ENCODE measurements at places on chromosomes 1 and 21. TPM values are rescaled to one million over a fixed set of nuclear protein-coding genes. Genes with fewer than 3 reads are reported as not detected.

CFHR4 gene
- not detected for total RNA-seq

VANGL1 gene
- 9.5 TPM for total RNA-seq

DNA sequence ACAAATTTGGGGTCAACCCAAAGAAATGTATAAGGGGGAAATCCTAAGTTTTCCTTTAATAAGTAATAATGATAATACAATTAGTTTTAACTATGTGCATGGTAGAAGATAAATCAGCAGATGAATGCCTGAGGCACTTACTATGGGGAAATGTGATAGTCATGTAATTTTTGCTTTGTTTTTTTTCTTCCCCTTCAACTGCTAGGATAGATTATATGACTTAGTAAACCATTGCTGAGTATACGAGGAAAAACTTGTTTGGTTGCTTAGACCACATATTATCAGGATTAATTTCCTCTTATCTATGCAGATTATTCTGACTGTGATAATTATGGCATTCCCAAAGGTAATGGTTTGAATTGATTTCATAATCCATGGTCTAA is 181.1 kb downstream of the TGFB2 start:
- no peak for DNase-seq

- no peak for DNase-seq
Measured at GRCh38 chr1:27655151-27655937, 16.6 kb downstream of the IFI6 start.

DNA sequence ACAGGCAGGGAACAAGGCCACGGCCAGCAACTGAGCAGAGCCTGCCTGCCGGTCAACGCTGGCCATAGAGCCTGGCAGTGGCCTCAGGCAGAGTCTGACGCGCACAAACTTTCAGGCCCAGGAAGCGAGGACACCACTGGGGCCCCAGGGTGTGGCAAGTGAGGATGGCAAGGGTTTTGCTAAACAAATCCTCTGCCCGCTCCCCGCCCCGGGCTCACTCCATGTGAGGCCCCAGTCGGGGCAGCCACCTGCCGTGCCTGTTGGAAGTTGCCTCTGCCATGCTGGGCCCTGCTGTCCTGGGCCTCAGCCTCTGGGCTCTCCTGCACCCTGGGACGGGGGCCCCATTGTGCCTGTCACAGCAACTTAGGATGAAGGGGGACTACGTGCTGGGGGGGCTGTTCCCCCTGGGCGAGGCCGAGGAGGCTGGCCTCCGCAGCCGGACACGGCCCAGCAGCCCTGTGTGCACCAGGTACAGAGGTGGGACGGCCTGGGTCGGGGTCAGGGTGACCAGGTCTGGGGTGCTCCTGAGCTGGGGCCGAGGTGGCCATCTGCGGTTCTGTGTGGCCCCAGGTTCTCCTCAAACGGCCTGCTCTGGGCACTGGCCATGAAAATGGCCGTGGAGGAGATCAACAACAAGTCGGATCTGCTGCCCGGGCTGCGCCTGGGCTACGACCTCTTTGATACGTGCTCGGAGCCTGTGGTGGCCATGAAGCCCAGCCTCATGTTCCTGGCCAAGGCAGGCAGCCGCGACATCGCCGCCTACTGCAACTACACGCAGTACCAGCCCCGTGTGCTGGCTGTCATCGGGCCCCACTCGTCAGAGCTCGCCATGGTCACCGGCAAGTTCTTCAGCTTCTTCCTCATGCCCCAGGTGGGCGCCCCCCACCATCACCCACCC is at the start of gene TAS1R3:
TSS of gene TAS1R3 (plus strand) at position 213 of the 898 bp plus-strand sequence. CDS start at position 279, 66 bp downstream.
- no peak for DNase-seq

- no peak for DNase-seq
Measured at GRCh38 chr1:203658274-203658673, 31.6 kb downstream of the ATP2B4 start.

DNA sequence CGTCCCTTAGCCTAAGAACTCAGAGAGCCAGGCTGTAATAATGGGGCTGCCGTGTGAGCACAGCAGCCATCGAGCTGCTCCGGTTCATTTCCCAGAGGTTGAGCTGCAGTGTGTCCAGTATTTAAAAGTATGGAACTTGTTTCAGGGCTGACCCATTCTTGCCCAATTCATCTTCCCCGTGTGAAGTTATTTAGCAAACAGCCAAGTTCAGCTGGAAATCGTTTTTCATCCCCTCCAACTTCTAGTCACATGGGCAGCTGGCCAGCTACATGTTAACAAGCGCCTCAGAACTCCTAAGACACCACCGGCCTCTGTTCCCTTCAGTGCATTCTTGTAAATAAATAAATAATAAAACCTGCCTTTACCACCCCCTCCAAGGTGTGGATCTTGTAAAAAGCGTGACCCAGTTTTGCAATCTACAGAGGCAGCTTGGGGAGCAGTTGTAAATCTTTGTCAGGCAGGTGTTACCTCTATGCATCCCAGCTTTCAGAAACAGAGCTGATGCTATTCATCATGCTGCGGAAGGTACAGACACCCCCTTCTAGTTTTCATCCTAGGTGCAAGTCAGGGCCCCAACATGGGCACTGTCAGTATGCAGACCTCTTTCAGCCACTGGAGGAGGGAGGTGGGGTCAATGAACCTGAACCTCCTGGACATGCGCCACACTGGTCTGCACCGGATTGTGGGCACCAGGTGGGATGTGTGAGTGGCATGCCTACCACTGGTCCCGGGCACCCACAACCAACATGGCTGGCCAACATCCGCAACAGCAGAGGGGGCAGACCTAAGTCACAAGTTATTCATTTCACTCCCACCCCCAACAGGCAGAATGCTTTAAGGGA is 18.7 kb upstream of the KNCN start:
- no peak for DNase-seq

DNA sequence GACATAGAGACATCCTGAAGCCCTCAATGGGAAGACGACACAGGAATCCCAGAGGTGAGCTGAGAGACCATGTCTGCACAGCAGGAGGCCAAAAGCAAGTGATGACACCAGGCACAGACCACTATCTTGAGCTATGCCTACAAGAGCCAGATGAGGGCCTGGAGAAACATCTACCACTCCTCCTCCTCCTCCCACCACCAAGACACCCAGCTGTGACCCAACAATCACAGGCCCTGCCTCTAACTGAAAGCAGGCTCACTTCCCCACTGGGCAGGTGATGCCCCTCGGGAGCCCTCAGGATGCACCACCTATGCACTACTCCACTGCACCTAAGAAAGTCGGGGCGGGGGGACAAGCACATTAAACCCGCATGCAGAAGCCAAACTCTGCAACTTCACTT is 16.5 kb downstream of the TADA1 start:
- DNase-seq, result no peak

- DNase-seq, result no peak
Measured at GRCh38 chr1:50620680-50621329, 197.6 kb upstream of the DMRTA2 start.

CELA3A gene
- total RNA-seq, result not detected

Data from activated T-helper 2 cell treated with anti-CD3 and anti-CD28 coated beads, Interferon-gamma antibody, Interleukin-2, Interleukin-4, amounts not matched to agents 10 μg/mL and 5 μg/mL and 100 μg/mL, durations not matched to agents 14 hours and 24 hours and 36 hours (primary cell).